Mammary microvascular endothelial cell (primary cell): ENCODE measurements at places on chromosomes 12 and 14. TPM values are rescaled to one million over a fixed set of nuclear protein-coding genes. Genes with fewer than 3 reads are reported as not detected.

Gene CCDC197
- not detected in 2 replicates for total RNA-seq

Gene SLC6A15
- total RNA-seq, result 0.98 and 1.9 TPM in 2 replicates

Gene GTF2A1
- 12.8 and 13.3 TPM in 2 replicates for total RNA-seq

Gene ACYP1
- 19.6 and 21.5 TPM in 2 replicates for total RNA-seq

Gene SNAPC1
- 15.6 and 16.6 TPM in 2 replicates for total RNA-seq

Gene TMEM63C
- not detected in 2 replicates for total RNA-seq

Gene KLRK1
- not detected in 2 replicates for total RNA-seq

Gene PTPN6
- total RNA-seq, result 1.2 and 5.3 TPM in 2 replicates

Gene RNASE3
- not detected in 2 replicates for total RNA-seq

Gene FAM161B
- 1.5 and 1.7 TPM in 2 replicates for total RNA-seq

Gene LACRT
- not detected in 2 replicates for total RNA-seq
